ENCODE measurements at places on chromosomes 12 and 14. TPM values are rescaled to one million over a fixed set of nuclear protein-coding genes. Genes with fewer than 3 reads are reported as not detected.

The CMA1 gene
- not detected for total RNA-seq

The TTC6 gene
- total RNA-seq, result not detected

The RFLNA gene
- total RNA-seq, result not detected

The TRHDE gene
- total RNA-seq, result 18.2 TPM

The CLEC12A gene
- not detected for total RNA-seq

The TBX5 gene
- 0.43 TPM for total RNA-seq

The VAMP1 gene
- 5.5 TPM for total RNA-seq

The RERGL gene
- not detected for total RNA-seq

The RPGRIP1 gene
- total RNA-seq, result not detected

The SDR9C7 gene
- not detected for total RNA-seq

The CIROP gene
- not detected for total RNA-seq

The STAC3 gene
- 0.27 TPM for total RNA-seq

The ABCD2 gene
- 0.03 TPM for total RNA-seq

The L3HYPDH gene
- total RNA-seq, result 41.6 TPM

Measured in HT1080 (cell line).